ENCODE measurements at places on chromosomes 5 and 9.

DNA sequence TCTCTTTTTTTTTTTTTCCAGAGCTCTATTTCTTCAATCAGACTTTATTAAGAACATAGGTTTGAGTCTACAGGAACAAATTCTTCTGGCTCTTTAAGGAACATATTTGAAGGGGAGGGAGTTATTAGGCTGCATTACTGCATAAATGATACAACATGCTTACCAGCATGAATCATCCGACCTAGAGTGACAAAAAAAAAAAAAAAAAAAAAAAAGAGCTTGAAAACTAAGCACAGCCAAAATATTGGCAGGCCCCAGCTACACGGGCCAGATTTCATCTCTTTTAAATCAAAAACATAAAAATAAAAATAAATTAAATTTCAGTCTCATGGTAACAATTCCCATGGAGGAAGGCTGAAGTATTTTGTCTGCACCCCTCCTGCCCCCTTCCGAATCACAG is 26.3 kb downstream of the MSX2 start:
- no peak for DNase-seq

DNA sequence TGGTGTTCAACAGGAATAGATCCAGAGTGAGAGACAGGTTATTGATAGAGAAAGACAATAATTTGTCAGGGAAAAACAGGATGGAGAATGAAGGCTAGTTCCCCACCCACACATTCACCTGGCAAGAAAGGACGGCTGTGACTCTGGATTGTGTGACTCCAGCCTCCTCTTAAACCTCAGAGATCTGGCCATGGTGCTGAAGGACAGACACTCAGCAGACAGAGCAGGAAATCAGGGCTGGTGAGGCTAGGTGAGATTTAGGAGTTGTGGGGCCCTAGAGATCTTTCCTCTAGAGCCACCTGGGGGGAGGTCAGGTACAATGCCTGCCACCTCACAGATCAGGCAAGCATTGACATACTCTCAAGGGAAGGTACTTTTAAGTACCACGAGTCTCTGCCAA is 15.2 kb downstream of the OR1B1 start:
- no peak for DNase-seq

- DNase-seq = peak; percentile 46
Observed at GRCh38 chr9:5013374-5013773, 28.3 kb downstream of the JAK2 start.

DNA sequence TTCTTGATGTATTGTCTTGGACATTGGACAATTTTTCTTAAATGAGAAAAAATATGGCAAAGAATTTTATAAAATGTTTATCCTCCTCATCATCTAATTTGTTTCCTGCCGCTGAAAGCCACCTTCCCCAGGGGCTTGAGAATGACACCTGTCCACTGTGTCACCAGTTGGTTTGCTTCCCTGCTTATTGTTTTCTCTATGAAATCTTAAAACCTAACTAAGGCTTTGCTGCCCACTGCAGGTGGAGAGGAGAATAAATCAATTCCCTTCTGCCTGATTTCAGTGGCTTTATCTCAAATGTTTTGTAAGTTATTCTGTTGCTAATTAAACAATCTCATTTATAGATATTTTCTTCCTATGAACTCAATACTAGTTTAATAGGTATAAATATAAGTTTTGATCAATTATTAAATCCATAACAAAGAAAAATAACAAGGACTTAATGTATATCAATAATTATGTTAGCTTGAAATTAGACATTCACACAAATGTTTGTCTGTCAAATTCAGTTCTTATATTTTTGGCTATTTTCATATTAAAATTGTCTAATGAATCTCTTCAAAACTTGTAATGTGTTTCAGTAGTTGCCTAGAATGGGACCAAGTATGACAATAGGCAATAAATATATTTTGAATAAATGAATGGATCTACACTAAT is 822.5 kb downstream of the PTPRD start:
- DNase-seq = peak; percentile 35

- DNase-seq = no peak
Observed at GRCh38 chr5:56282951-56283350, 49.8 kb upstream of the ANKRD55 start.
